T-helper 1 cell (primary cell): ENCODE measurements at places on chromosomes 3 and 15.

DNA sequence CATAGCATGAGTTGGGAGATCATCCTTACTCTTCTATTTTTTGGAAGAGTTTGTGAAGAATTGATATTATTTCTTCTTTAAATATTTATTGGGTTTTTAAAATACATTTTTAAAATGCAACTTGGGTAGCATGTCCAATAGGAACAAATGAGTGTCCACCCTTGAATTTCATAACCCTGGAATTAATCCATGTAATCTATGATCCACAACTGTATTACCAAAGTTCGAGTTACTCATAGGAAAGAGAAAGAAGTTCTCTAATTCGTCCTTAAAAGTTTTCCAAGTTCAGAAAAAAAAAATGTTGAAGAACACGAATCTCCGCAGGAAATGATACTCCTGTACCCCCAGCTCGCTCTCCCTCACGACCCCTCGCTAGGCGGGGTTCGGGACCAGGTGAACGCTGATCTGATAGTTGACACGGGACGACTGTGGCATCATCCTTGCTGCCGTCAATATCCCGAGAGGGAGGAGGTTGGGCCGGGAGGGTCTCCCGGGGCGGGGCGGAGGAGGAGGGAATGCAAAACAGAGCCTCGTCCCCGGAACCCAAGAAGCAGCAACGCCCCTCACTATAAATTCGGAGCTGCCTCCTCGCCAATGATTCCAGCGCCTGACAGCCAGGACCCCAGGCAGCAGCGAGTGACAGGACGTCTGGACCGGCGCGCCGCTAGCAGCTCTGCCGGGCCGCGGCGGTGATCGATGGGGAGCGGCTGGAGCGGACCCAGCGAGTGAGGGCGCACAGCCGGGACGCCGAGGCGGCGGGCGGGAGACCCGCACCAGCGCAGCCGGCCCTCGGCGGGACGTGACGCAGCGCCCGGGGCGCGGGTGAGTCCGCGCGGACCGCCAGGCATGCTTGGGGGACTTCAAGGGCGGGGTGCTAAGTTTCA is at the start of gene AGTR1:
Gene AGTR1, plus strand, starts transcription at position 598 of the 884 bp plus-strand sequence. CDS start 43,133 bp downstream, outside the sequence.
- DNase-seq = no peak

DNA sequence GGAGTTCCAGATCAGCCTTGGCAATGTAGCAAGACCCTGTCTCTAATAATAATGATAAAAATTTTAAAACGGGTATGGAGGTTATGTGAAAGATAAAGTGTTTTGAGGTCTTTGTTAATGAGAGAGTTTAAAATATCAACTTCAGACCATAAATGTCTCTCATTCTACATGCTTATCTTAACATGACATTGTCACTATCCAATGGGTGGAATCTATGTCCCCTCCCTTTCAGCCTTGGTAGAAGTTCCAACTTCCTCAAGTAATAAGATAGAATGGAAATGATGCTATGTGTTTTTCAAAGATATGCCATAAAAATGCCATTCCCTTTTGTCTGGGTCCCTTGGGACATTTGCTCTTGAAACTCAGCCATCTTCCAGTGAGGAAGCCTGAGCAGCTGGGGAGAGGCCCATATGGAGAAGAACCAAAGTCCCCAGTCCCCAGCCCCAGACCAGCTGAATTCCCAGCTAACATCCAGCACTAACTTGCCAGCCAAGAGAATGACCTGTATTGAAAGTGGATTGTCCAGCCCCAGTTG is 17.0 kb downstream of the RPSA start:
- DNase-seq = no peak

GRCh38 chr3:30639937-30640336 is 33.5 kb downstream of the TGFBR2 start:
- DNase-seq = peak; percentile 79

DNA sequence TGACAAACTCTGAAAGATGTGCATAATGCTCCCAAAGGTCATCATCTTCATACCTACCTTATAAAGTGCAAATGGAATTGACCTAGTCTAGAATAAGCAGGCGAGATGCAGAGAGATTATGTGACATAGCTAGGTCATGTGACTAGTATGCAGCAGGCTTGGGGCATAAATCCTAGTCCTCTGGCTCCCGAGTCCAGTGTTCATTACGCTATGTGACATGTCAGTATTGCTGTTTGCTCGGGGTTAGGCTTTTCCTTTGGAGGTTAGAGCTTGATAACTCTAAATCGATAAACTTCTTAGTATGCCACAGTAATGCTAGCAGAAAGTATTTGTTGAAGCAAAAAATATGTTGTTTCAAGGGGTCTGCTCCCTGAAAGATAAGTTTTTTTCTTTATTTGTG is 481.7 kb upstream of the TPRG1 start:
- DNase-seq = no peak

GRCh38 chr3:192684151-192684550 is 43.2 kb downstream of the FGF12 start:
- no peak for DNase-seq

GRCh38 chr15:79610021-79610420 is 177.9 kb downstream of the MINAR1 start:
- DNase-seq = no peak

- no peak for DNase-seq
Measured at GRCh38 chr3:40169983-40170382, 139.5 kb upstream of the EIF1B start.
